Pons (tissue), 1 donor: ENCODE measurements at places on chromosomes 12 and 14.

GRCh38 chr12:100384559-100384935 lies 27.7 kb downstream of the SLC17A8 start:
- no peak for DNase-seq

DNA sequence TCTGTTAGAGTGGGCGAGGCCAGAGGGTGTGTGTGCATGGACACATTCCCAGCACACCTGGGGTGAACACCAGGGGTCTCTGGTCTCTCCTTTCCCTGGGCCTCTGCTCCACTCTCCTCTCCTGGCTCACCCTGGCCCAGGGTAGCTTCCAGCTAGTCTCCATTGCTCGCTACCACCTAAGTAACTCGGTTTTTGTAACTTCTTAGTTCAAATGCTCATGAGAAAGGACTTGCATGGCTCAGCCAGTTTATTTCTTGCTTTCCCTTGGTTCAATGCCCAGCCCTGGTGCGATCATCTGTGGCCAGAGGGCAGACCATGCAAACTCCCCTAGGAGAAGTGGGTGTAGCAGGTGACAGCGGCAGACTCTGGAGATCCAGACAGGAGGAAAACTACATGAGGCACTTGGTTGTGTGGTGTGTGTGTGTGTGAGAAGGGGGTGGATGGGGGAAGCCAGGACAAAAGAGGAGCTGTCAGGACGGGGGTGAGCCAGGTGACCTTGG lies 8.9 kb upstream of the ACVR1B start:
- no peak for DNase-seq

DNA sequence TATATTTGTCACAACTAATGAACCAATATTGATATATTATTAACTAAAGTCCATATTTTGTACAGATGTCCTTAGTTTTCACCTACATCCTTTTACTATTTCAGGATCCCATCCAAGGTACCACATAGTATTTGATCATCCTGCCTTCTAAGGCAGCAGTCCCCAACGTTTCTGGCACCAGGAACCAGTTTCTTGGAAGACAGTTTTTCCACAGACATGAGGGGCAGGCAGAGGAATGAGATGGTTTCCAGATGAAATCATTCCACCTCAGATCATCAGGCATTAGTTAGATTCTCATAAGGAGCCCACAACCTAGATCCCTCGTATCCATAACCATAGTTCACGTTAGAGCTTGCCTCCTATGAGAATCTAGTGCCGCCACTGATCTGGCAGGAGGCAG lies 82.8 kb upstream of the BCL2L14 start:
- no peak for DNase-seq

- DNase-seq = no peak
Measured at GRCh38 chr12:22624548-22624869, 462 bp upstream of the ETNK1 start.
